ENCODE measurements at places on chromosomes 4 and X.

DNA sequence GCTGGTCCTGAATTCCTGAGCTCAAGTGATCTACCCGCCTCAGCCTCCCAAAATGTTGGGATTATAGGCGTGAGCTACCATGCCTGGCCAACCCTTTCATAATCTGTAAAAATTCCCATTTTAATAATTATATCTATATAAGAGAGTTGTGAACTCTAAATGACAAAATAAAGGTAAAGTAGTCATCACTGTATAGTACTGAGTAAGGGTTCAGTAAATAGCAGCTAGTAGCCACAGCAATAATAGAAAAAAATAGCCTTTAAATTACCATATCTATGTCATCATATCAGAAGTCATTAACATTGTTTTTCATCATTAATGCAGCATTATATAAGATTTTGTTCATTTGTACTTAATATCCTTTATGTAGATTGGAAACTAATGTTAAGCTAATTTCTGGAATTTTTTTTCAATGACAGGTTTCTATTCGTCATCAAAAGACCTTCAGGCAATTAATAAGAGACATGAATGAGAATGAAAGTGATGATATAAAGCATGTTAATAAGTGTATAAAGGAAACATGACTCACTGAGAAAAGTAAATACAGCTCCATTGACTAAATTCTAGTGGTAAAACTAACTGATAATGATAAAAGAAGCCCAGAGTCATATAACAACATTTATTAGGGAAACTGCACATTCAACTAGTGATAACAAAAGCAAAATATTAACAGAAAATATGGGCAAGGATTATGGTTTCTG, 85.9 kb upstream of the UGT8 start:
- DNase-seq = no peak

- DNase-seq = no peak
These were observed 163.5 kb downstream of the FAM47A start for GRCh38 chrX:33968611-33969010.

DNA sequence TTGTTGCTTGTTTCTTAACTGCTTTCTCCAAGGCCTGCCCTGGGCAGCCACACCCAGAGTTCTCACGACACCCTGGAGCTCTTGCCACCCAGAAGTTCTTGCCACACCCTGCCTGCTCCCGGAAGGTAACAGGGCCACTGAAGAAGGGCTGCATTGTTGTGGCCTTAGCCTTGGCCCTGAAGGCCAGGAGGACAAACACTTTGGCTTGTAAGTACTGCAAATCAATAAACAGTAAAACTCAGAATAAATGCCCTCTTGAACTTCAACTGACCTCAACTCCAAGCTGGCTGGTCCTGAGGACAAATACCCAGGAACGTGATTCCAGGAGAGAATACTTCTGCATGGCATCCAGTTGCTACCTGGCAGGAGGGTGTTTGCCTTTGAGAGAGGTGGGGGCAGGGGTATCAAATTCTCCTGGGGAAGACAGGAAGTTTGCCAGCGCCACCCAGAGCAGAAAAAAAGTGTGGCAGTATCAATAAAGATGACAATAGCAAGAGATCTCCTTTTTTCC, 54.1 kb downstream of the TLR10 start:
- peak; percentile 51 for DNase-seq

- DNase-seq = no peak
These were observed 136.4 kb downstream of the AMELX start for GRCh38 chrX:11429538-11430085.

GRCh38 chr4:25466966-25467697, 90.1 kb downstream of the ANAPC4 start:
- no peak for DNase-seq

- DNase-seq = no peak
These were observed 315.6 kb upstream of the SMIM31 start for GRCh38 chr4:164438321-164438720.

DNA sequence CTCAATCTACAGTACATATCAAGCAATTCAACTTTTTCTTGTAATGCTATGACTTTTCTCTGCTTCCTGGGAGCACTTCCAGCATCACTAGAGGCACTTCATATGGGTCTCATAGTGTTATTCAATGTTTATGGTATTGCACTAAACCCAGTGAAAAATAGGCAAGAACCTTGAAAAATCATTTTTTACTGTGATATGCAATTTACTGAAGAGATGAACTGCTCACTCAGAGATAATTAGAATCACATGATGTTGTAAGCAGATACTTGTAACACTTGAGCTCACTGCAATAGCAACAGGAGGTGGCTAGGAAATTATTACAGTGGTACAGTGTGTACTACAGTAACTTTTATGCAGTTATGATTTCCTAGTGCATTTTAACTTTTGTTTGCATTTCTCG, 93.3 kb downstream of the RASGEF1B start:
- DNase-seq = no peak

DNA sequence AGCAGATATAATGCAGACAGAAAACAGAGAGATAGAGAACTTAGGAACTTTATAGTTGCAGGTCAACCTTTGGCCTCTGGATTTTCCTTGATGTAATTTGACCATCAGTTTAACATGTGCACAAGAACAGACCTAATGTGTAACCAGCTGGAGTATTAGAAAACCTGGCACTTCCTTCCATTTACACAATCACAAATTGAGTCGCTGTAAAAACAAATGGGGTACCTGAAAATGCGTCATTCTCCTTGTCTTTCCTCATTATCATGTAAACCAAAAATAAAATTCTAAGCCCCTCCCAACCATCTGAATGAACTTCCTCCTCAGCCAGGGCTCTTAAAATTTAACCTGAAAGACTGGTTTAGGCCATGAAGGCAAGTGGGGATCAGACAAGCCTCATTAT, 358.4 kb upstream of the MAGEB16 start:
- DNase-seq = no peak

DNA sequence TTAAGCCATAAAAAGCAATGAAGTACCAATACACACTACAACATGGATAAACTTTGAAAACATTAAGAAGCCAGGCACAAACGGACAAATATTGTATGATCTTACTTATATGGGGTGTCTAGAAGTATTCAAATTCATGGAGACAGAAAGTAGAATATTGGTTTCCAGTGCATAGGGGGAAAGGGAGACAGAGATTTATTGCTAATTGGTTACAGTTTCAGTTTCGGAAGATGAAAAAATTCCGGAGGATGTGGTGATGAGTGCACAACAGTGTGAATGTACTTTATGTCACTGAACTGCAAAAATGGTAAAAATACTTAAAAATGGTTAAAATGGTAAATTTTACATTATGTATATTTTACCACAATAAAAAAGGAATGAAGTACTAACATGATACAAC, 5.1 kb upstream of the PRDX4 start:
- DNase-seq = no peak

DNA sequence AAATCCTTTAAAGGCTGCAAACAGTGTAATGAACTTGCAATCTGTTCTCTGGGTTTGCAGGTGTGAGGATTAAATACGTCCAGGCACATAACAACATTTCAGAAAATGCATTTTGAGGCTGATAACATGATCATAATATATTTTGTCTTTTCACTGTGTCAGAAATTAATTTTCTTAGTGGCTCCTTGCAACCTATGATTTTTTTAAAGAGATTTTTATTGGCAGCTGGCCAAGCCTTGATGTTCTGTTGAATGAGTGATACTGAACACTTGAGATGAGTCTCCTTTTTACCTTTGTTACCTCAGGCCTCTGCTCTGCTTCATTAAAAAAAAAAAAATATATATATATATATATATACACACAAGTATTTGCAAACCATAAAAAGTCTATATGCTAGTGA, 68.2 kb upstream of the TENM3 start:
- DNase-seq = no peak

GRCh38 chr4:142404191-142404611, 441.9 kb downstream of the INPP4B start:
- DNase-seq = no peak

GRCh38 chr4:111854494-111855087, 290.7 kb upstream of the FAM241A start:
- peak; percentile 21 for DNase-seq

GRCh38 chrX:39840133-39840532, 257.6 kb downstream of the BCOR start:
- no peak for DNase-seq

GRCh38 chrX:20517565-20517964, 250.9 kb upstream of the RPS6KA3 start:
- DNase-seq = no peak

DNA sequence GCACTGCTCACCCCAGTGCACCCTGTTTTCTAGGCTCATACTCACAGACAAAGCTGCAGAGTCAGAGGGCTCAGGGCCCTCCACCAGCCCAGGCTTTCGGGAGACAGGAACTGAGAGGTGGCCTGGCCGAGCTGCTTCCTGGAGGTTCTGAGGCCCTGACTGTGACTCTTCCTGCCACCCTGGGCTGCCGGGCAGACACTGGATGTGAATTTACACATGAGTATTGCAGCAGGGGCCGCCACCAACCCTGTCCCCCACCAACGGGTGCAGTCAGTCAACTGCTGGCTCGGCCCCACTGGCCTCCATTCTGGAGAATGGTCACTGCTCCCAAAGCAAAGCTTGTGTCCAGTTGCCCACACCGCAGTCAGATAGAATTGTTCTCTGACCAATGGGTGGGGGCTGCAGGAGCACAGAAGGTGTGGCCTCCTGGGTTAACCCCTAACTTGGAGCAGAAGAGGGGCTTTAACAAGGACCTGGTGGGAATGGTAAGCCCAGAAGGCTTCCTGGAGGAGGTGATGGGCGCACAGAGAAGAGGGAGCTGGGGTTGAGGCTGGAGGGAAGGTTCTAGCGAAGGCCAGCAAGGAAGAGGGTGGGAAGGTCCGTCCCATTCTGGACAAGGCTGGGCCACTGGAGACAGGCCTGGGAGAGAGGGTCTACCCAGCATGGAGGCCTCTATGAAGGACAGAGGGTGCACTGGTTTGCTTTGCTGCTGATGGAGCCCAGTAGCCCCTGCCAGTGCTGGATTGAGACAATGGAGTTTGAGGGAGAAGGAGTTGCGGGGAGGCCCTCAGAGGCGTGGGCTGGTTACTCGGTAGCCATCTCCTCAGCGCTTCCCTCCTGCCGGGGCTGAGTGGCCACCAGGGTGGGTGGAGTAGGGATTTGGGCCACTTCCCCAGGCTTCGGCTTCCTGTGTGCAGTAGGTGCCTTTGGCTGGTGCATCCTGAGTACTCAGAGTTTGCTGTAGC, 135.3 kb downstream of the CPZ start:
- no peak for DNase-seq

DNA sequence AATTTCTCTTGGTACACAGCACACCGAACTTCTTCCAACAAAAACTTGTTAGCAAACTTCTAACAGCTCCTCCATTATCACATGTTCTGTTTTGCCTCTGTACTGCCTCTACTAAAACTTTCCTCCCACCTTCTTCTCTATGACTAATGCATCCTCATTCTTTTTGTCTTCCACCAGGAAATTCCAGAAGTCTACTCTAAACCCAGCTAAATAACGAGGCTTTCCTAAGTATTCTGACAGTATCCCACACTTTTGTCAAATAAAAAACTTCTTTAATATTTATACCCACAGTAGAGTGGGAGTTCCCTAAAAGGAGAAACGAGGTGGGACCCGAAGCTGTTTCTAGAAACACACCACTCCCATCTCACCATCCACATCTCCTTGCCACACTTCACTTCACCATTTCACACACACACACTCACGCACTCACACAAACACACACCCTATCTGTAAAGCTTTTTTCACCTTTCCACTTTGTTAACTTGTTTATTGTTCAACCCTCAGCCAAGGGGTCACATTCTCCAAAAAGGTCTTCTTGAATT, 280.3 kb downstream of the ARAP2 start:
- no peak for DNase-seq

GRCh38 chr4:53605783-53606182, 14.5 kb upstream of the LNX1 start:
- DNase-seq = no peak

DNA sequence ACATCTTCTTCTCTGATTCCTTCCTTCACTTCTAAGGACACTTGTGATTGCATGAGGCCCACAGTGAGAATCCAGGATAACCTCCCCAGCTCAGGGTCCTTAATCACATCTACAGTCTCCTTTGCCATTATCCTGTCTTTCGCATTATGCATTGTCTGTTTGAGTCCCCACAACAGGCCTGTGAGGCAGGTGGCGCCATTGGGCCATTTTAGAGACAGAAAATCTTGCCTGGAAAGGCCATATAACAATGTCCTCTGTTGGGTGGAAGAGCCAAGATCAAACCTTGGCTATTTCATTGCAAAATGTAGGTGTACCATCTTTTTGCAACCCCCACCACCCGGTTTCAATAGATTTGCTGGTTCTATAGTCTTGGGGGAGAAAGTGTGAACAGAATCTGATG, 11.8 kb upstream of the DCUN1D4 start:
- peak; percentile 55 for DNase-seq

GRCh38 chrX:107450823-107451509, 1.5 kb downstream of the FRMPD3 start:
- peak; percentile 54 for DNase-seq

GRCh38 chr4:153916273-153916755, 127.4 kb upstream of the SFRP2 start:
- no peak for DNase-seq

- no peak for DNase-seq
These were observed 29.1 kb downstream of the PPP2R2C start for GRCh38 chr4:6443035-6444023.

GRCh38 chrX:125436855-125437254, 117.2 kb downstream of the TEX13C start:
- no peak for DNase-seq

- DNase-seq = no peak
These were observed 4.1 kb downstream of the AFM start for GRCh38 chr4:73485596-73485995.

- no peak for DNase-seq
These were observed 16.0 kb upstream of the SH3TC1 start for GRCh38 chr4:8182858-8183725.

DNA sequence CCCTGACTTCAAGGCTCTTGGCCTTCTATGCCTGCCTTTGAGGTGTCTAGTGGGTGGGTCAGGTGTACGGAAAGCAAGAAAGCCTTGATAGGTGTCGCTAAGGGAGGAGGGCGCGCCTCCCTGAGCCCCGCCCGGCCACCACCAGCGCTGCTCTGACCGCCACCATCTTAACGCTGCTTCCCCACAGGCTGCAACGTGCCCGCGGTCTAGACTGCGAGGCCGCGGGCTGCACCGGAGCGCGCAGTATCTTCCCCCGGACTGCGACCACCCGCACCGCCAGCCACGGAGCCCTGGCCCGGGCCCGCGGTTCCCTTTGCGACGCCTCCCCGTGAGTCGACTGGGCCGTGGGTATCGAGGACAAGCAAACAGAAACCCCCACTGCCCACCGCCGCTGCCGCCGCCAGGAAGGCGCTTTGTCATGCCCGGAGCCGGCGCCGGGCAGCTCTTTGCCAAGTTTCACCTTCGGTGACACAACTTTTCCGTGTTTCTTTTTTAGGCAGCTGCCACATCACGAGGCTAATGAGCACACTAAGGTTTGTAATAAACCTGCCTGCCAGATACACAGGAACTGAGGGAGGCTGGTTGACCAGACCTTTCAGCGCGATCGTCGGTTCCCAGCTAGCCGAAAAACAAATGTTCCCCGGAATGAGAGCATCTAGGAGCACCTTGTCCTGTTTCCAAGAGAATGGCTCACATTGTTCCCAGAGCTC, 335.8 kb upstream of the F9 start:
- DNase-seq = peak; percentile 26
